ENCODE measurements at places on chromosomes 16 and 17.

- DNase-seq = no peak
These were observed 744 bp upstream of the LRRC37A3 start for GRCh38 chr17:64920026-64920418.

GRCh38 chr17:63634163-63634562 lies 11.9 kb downstream of the MAP3K3 start:
- no peak for DNase-seq

DNA sequence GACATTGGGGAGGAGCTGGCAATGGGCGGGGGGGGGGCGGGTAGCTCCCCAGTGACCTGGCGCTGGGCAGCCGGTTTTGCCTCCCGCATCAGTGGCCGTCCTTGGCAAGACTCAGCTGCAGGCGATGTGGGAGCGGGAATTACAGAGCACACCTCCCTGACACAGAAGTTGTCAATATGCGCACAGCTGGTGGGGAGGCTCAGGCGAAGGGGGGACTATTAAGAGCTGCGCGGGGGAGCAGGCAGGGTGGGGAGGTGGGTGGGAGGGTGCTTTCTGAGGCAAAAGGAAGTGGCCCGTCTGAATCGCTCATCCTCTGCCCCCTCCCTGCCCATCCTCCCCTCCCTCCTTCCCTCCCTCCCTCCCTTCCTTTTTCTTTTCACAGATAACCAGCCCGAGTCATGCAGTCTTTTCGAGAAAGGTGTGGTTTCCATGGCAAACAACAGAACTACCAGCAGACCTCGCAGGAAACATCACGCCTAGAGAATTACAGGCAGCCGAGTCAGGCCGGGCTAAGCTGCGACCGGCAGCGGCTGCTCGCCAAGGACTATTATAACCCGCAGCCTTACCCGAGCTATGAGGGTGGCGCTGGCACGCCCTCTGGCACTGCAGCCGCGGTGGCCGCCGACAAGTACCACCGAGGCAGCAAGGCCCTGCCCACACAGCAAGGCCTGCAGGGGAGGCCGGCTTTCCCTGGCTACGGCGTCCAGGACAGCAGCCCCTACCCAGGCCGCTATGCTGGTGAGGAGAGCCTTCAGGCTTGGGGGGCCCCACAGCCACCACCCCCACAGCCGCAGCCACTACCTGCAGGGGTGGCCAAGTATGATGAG lies 44.0 kb downstream of the SREBF1 start:
- DNase-seq = no peak

- no peak for DNase-seq
These were observed 26.3 kb downstream of the MARCHF10 start for GRCh38 chr17:62781831-62782251.

GRCh38 chr17:28480799-28481571 lies 7.5 kb downstream of the SLC13A2 start:
- no peak for DNase-seq

DNA sequence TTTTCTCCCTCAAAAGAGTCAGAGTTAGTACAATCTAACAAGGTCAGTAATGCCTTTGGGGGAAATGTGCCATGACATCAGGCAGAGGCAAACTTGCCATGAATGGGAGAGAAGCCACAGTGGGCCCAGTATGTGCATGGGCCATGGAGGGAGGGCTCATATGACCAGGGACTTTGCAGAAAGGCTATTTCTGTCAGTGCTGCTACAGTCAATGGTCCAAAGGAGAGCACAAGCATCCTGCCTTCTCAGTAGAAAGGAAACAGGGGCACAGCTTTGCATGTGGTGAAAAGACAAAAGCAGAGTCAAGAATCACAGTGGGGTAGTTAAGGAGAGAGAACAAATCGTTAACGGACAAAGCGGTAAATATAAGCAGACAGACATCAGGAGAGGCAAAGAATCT lies 11.2 kb upstream of the CORO6 start:
- DNase-seq = no peak

GRCh38 chr16:56815721-56816120 lies 49.3 kb upstream of the SLC12A3 start:
- no peak for DNase-seq

- DNase-seq = no peak
These were observed at the start of gene SLC5A10 for GRCh38 chr17:18951941-18952842. Gene SLC5A10, plus strand, starts transcription at chr17:18952165. Its CDS starts 41 bp downstream, at chr17:18952206.

- no peak for DNase-seq
These were observed 50.7 kb downstream of the FOXK2 start for GRCh38 chr17:82570277-82570676.

- DNase-seq = no peak
These were observed 206.1 kb downstream of the KCNJ2 start for GRCh38 chr17:70375406-70375805.

DNA sequence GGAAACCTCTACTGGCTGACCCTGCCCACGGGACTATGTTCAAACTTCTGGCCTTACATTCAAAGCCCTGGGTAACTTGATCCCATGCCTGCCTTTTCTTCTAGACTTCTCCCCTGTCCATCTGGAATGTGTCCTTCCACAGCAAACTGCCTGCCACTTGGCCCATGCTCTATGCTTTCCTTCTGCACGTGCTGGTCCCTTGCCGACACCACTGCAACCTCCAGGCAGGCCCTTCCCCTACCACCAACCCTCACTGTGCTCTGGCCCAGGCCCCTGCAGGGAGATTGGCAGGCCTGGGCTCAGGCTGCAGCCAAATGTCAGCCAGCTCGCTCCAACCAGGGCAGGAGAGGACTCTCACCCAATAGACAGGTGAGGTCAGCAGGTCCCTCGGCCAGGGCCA lies 11.0 kb downstream of the HSD11B2 start:
- no peak for DNase-seq

DNA sequence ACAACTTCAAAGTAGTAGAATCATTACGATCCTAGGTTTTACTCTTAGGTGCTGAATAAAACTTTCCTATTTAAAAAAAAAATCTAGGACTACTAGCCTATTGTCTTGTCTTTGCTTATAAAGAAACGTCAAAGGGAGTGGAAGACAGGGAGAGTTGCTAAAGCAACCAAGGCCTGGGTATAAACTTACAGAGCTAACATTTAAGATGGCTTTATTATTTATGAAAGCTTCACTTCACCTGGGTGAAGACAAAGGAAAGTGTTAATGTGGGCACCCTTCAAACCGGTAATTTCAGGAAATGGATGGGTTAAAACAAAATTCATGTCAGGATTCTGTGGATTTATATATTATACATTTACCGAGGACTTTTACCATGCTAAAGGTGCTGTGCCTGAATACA lies 2.5 kb downstream of the DUSP14 start:
- DNase-seq = no peak

GRCh38 chr16:88759245-88759975 lies 25.6 kb downstream of the PIEZO1 start:
- DNase-seq = no peak

DNA sequence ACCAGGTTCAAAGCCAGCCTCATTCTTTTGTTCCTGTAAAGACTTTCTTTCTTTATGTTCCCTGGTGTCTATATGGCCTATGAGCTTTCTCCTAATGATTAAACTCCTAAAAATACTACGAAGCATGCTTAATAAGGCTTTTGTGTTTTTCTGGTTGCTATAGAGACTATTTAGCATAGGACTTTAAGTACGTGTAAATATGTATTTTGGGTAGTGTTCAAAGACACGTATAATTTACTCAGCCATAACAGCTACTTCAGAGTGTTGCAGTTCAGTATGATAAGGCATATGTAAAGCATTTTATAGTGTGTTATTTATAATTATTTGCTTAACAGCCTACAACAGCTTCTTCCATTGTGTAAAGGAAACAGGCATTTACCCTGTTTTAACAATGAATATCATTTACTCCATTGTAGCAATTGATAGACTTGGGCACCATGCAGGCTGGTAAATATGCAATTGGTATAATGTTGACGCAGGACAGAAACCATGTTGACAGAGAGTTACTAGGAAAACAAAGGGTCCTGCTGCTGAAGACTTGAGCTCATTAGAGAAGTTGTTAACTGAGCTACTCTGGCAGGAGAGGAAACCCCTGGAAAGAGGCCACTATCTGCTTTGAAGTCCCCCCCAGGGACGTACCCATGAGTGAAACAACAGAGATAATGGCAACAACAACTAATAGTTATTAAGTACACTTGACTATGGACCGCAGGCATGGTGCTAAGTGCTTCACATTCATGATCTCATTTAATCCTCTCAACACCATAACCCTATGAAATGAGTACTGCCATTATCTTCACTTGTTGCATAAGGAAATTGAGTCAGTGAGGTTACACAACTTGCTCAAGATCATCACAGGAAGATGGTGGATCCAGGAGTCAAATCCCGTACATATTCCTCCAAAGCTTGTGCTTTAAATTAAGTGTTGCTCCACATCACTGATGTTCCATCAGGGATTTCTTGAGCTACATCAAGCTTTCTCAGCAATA lies 342.2 kb upstream of the DYNLRB2 start:
- DNase-seq = no peak

GRCh38 chr16:73016488-73016830 lies 31.5 kb downstream of the ZFHX3 start:
- DNase-seq = no peak

- no peak for DNase-seq
These were observed 6.0 kb upstream of the GRIN2A start for GRCh38 chr16:10188236-10188635.

- no peak for DNase-seq
These were observed 106.1 kb downstream of the WWOX start for GRCh38 chr16:78205506-78205905.

- DNase-seq = no peak
These were observed 1.4 kb upstream of the TENT4B start for GRCh38 chr16:50151756-50152155.

DNA sequence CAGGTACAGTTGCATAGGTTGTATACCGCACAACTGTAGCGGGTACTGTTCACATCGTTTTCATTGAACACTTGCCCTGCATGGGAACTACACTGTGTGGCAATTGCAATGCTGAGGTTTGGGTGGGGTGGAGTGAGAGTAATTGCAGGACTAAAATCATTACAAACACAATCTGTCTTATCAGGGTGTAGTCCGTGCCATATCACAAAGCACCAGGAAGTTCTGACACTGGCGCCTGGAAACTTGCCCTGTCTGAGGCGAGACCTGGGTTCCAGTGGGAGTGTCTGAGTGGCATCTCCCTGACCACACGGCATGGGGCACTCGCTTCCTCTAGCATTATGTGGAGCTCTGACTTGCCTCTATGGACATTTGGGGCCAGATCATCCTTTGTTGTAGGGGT lies 153.4 kb downstream of the RGS9 start:
- no peak for DNase-seq

Data from cortex of kidney (tissue), 1 donor.